ENCODE measurements at places on chromosomes 1 and 21.

- no peak for DNase-seq
These were observed 165.9 kb downstream of the PTBP2 start for GRCh38 chr1:96887501-96887900.

DNA sequence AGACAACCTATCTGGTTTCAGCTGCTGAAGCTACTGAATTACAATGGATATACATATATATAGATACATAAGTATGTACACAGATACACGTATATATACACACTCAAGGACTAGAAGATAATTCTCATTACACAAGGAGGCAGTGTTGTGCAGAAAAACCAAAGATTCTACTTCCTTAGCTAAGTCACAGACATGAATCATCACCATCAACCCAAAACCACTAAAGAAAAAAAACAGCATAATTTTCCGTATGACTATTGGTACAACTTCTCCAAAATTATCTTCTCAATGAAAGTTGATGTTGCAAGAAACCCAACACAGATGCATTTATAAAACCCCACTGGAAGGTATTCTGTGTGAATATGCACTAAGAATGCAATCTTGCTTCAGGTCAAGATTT, 36.8 kb upstream of the RPF1 start:
- no peak for DNase-seq

DNA sequence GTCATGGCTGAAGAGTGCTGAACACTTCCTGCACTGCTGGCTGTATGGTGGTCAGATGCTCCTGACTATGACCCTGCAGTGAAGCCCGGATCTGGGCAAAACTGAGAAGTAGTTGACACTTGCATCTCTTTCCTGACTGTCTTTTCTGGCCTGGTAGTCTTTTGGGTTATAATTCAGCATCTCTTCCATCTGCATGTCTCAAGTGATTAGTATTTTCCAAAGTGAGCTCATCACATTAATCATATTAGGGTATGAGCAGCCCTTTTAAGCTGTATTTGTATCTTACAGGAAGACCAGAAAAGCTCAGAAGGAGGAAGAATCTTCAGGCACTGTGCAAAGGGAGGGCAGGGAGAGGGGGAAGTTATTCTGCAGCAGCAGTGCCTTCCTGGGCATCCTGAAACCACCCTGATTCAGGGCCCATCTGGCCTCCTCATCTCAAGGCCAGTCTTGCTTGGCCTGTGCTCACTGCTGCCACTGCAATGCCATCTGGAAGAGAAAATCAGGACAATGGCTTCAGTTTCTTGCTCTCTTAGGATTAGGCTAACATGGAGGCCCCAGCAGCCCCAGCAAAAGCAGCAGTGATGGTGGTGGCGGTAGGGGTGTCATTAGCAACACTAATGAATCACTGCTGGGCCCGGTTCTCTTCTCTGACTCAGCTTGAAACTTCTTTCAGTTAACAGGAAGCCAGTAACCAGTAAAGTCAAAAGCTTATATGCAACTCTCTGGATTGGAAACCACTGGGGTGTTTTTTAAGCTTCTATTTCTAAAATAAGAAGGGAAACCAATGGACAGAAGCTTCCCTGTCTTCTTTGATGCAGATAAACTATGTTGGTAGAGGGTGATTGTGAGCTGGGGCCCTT, 63.3 kb upstream of the WDR26 start:
- peak; percentile 92 for DNase-seq

DNA sequence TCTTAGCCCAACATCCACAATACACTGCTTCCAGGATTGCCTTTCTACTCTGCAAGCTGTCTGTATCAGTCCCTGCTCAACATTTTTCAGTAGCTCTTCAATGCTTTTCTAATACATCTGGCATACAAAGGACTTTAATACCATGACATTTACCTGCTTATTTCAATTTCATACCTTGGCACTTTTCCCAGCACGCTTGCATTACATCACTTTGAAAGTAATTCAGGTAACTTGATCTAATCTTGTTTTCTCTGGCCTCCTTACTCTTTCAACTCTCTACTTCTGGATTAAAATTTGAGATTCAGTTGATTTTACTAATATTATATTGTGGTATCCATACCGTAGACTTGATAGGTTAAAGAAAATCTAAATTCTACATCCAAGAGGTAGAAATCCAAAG, 103.0 kb downstream of the PTGS2 start:
- no peak for DNase-seq

GRCh38 chr1:208136459-208137182, 107.6 kb downstream of the PLXNA2 start:
- DNase-seq: no peak

DNA sequence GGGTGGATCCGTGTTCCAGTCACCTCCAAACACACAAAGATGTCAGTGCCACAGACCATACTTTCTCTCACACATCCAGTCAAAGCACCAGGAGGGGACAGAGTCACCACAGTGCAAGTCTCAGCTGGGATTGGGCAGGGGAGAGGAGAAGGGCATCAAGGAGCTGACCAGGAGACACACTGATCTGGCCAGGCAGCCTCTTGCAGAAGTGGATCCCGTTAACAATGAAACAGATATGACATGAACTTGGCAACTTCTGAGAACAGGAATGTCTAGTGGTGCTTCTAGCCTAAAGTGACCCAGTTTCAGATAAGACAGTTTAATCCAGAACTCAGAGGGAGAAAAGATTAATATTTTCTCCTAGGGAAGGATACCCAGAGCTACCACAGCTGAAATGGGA, 71.0 kb downstream of the HIVEP3 start:
- DNase-seq: no peak

- no peak for DNase-seq
These were observed at the start of gene GJA4 for GRCh38 chr1:34792868-34793727. TSS of gene GJA4 (plus strand) at chr1:34792999. CDS start at chr1:34794214, 1,215 bp downstream.

DNA sequence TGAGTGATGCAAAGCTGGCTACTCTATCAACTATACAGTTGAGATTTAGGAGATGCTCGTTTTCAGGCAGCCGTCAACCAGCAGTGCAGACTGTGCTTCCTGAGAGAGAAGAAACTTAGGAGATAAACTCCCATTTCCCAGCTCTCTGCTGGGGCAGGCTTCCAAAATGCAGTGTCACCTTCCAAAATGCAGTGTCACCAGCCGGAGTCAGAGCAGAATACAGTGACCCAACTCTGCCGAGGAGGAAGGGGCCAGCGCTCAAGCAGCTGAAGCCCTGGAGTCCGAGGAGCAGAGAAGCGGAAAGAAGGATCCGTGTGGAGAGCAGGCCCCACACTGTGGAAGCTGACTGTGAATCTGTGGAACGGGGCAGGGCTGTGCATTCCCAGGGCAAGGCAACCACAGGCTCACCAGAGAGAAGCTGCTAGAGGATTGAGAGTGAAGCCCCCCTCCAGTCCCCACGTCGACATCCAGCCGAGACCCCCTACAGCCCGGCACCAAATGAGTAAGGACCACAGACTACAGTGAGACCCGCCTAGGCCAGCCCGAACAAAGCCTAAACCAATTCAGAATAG, 703 bp upstream of the KRTAP12-1 start:
- DNase-seq: no peak

GRCh38 chr1:3186526-3186921, 117.5 kb downstream of the PRDM16 start:
- DNase-seq: no peak

DNA sequence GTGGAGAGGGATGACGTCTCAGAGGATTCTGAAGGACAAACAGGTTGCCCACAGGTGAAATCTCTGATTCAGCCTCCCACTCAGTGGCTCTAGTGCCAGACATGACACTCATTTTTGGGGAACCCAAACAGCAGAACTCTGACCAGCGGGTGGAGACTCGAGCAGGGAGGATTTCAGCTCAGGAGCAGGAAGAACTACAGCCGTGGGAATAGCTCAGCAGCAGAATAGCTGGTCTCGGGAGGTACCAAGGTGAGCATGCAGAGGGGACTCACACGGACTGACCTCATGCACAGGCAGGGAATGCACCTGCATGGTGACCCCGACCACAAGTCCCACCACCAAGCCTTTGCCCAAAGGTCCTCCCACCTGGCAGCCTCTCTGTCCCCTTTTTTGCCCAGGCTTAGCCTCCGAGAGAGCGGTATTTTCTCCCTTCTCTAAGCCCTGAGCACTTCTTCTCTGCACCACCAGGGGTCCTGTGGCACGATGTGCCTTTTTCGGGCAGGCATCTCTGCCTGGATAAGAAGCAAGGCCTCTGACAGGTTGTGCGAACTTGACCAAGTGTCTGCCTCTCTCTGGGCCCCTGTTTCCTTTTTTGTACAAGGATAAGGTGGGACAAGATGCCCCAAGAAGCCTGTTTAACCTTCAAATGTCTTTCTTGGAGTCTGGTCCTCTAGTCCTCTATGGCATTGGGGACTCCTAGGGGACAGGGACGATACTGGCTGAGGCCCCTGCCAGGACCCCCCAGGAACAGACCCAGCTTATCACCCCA, 8.8 kb upstream of the FGR start:
- DNase-seq: peak; percentile 78

DNA sequence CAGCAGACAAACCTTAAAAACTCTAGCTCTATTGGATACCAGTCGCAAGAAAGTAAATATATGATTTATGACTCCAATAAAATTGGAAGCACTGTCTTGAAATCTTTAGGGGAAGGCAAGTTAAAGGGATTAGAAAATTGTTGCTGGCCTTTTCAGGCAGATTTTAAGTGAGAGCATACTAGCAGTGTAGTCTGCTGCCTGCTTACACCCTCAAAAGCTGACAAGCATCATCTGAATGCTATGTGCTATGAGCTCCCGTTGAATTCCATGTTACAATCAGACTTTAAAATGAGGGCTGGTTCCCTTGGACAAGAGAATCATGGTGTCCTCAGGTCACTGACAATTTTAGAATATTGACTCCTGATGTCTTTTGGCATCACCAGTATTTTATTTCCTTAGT, 271.1 kb upstream of the C1orf105 start:
- no peak for DNase-seq

DNA sequence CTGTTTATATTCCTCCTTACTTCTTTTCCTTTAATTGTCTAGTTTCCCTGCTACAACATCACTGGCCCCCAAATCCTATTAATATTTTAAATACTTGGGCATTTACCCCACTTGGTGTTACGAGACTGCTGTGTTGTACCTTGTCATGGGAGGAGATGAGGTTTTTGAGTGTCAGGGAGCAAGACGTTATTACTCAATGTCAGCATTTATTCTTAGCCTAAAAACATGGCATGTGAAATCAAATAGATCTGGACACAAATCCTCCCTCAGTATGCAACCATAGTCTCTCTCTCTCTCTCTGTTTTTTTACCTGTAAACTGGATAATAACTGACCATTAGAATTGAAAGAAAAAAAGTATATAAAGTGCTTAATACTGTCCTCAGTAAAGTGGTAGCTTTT, 4.6 kb downstream of the LRRC8B start:
- DNase-seq: no peak

- no peak for DNase-seq
These were observed 67.1 kb downstream of the CENPF start for GRCh38 chr1:214670098-214670497.

DNA sequence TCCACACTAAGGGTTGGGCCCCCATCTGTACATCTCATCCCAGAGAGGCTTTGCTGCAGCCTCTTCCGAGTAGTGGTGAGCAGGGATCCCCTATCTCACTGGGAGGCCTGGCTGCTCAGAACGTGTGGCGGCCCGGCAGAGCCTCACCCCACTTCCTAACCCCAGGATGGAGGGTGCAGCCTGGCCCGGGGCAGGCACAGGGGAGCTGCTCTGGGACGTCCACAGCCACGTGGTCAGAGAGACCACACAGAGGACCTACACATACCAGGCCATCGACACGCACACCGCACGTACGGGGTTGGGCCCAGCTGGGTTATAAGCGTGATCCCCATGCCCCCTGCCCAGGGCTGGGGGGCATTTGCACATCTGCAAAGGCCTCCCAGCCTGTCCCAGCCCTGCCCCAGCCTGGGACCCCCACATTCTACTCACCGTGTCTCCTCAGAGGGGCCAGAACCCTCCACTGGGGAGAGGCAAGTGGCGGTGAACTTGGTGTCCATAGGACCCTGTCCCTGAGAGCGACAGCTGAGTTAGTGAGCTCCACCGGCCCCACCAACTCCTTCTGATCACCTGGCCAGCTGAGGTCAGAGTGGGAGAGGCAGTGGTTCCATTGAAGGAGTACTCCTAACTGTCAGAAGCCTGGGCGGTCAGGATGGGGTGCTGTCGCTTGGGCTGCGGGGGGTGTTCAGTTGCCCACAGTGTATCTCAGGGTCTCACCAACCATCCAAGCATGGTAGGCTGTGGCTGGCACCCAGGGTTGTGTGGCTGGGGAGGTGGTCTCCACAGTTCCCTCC, 41.2 kb downstream of the TRIM11 start:
- no peak for DNase-seq

GRCh38 chr1:109399326-109399957, 1.7 kb upstream of the SORT1 start:
- DNase-seq: no peak

DNA sequence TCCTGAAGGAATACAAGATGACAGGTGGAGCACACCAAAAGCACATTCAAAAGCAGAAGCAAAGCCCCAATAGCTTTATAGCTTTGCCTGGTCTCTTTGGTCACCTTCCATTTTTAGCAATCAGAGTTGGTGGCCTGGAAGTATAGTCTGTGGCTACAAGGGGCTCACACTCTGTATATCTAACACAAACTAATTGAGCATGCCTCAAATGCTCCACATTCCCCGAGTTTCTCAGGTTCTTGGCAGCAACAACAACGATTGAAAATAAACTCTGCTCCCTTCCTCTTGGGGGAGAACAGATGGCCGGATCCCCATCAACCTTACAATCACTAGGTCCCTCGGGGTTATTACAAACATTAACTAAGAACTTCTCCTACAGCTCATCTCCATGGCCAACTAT, 24.9 kb upstream of the TADA1 start:
- DNase-seq: no peak

GRCh38 chr1:47697616-47698335, 259.9 kb downstream of the FOXD2 start:
- no peak for DNase-seq

DNA sequence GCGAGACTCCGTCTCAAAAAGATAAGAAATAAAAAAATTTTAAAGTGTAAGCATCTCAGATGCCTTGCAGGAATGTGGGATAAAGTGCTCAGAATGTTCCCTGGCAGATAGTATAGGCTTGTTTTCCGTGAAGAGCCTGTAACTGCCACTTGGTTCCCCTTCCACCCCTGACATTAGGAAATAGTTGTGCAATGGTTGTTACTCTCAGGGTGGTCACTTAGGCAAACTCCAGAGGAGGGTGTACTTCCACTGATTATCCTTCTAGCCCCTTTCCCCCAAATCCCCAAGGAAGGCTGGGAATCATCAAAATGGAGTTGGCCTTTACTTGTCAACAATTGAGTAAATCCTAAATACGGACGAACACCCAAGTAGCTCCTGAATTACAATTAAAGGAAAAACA, 10.4 kb downstream of the RPL11 start:
- DNase-seq: no peak

GRCh38 chr1:172390683-172391551, 29.6 kb upstream of the C1orf105 start:
- DNase-seq: no peak

DNA sequence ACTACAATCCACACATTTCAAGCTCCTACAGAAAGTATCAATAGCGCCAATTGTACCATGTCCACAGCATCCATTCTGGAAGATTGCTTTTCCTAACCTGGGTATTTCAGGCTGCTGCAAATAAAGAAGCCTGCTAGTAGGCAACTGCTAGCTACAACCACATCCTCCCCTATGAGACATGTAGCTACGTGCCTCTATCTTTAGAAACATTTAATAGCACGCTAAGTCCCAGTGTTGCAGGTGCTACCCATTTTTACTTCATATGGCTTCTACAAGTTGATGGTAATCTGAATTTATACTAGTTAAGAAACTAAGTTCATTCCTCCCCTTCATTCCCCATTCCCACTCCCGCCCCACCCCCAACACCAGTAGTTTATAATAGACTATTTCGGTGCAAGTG, 7.4 kb upstream of the AMPD1 start:
- no peak for DNase-seq

GRCh38 chr1:96968983-96969382, 247.4 kb downstream of the PTBP2 start:
- DNase-seq: no peak
